ENCODE measurements at places on chromosomes 2 and 18.

DNA sequence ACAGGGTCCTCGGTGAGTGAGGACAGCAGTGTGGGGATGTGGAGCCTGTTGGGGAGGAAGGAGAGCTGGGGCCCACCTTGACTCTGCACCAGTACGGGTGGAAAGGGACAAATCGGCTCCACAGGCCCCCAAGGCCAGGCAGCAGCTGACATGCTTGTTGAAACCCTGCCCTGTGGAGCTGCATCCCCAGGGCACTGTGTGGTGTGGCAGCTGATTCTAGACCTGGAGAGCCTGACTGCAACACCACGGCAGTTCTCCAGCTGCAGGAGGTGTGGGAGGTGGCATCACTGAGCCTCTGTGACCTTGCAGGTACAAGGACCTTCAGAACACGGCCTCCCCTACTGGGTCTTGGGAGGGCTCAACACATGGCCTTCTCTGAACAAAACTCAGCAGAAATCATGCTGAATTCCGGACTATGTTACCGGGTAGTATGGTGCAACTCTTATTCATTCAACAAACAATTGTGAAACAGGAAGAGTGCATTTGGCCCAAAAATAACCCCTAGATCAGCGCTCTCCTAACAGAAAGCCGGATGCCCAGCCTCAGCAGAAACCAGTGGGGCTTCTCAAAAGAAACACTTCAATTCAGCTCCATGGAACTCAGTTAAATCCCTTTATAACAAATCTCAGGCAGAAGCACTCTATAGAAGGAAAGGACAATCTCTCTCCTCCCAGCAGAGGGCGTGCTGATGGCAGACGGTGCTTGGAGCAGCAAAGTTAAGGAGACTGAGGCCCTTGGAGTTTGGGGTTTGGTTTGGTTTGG is 104.4 kb upstream of the SALL3 start:
- DNase-seq, result no peak

DNA sequence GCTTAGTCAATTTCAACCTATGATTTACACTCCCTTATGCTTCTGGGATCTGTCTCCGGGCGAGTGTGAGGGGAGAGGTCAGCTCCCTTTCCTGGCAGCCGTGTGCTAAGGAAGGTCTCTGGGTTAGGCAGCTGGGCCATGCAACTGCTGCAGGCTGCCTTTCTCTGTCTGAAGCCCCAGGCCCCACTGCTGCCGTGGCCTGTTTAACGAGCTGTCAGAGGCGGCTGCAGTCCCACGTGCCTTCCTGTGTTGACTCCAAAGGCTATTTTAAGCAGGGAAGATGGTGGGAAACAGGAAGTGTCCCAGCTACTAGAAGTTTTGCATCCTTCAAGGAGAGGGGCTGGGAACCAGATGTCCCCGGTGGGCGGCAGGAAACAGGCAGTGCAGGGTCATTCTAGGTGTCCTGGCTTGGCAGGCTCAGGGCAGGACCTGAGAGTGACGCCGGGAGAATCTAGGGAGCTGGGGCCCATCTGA is 186.4 kb downstream of the TNS1 start:
- DNase-seq, result no peak

- DNase-seq, result no peak
Observed at GRCh38 chr2:113133704-113134598, 6.6 kb downstream of the IL1RN start.

- DNase-seq, result no peak
Observed at GRCh38 chr2:160952464-160953254, 207.6 kb upstream of the TANK start.

GRCh38 chr2:168448980-168449379 is 7.1 kb upstream of the CERS6 start:
- no peak for DNase-seq

DNA sequence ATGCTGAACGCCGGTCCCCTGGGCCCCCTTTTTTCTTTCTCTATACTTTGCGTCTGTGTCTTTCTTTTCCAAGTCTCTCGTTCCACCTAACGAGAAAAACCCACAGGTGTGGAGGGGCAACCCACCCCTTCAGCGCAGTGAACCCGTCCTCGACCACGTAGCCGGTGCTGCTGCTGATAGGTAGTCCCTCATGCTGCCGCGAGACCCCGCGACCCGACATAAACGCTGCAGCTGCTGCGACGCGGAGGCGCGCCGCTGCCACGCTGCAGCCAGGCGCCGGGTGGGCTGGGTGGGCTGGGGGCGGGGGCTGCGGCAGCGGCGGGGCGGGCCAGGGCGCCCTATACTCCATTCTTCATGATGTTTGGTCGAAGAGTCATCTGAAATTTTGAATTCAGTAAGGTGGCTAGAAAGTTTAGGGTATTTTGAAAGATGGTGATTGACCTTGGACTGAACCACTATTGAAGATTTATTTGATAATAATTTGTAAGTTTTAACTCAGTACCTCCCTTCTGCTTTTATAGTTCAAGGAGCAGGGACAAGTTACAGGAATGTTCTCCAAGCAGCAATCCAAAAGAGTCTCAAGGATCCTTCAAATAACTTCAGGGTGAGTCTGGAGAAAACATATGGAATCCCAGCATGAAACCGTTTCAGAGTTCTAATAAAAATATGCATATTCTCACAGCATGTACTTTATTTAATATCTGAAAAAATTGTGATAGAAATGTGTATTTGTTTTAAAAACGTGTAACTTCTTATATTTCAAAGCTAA is 24.1 kb downstream of the CFLAR start:
- no peak for DNase-seq

DNA sequence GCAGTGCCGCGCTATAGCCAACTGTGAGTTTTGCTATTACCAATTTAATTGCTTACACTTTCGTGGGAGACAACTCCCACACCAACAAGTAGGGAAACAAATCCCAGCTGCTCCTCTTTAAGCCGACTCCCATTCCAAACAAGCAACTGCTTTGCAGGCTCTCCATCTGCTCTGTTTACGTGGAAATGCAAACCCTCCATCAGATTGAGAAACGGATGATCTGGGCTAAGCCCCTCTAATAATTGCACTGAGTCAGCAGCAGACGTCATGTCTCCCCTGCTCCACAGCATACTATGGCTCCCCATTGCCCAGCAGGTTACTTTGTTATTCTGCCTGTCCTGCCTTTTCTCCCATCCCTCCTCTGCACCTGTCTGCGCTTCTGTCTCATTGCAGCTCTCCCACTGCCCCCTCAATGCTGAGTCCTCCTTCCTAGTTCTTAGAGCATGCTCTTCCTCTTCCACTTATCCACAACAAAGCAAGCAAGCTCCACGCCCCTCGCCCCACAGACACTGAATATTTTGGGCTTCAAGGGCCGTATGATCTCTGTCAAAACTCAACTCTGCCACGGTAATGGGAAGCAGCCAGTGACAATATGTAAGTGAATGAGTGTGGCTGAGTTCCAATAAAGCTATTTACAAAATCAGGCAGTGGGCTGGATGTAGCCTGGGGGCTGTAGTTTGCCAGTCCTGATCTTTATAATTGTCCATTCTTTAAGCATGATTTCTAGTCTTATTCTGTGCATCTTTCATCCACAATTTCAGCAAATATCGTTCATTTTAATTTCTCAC is 39.5 kb upstream of the ARL4C start:
- no peak for DNase-seq

Data from stimulated activated CD8-positive, alpha-beta memory T cell treated with anti-CD3 and anti-CD28 coated beads, Interleukin-2, amount 100 ng/mL, for 1 hour (primary cell).